ENCODE measurements at places on chromosomes 2 and 18. TPM values are rescaled to one million over a fixed set of nuclear protein-coding genes. Genes with fewer than 3 reads are reported as not detected.

MLPH gene
- total RNA-seq = 0.38 TPM

RAD51AP2 gene
- total RNA-seq = 0.21 TPM

MC5R gene
- not detected for total RNA-seq

STARD7 gene
- 63.4 TPM for total RNA-seq

GPR39 gene
- 1.00 TPM for total RNA-seq

PHLPP1 gene
- 11.9 TPM for total RNA-seq

EFR3B gene
- 21.1 TPM for total RNA-seq

CXCR4 gene
- total RNA-seq = 1.4 TPM

Measured in motor neuron (in vitro differentiated cells).